Pancreas (tissue), 10 donors: ENCODE measurements at places on chromosomes 13 and 19. TPM values are rescaled to one million over a fixed set of nuclear protein-coding genes. Genes with fewer than 3 reads are reported as not detected.
A peak's percentile ranks its signal among the peaks of the same experiment; 100 is the strongest.

GRCh38 chr13:81388400-81388799 is 1047.5 kb upstream of the SPRY2 start:
- H3K27ac ChIP-seq: no peak overlapping the region
- H3K27me3 ChIP-seq: no peaks in the 10 kb centered on the region
- no peak overlapping the region for H3K4me3 ChIP-seq
- no peaks in the 10 kb centered on the region for H3K36me3 ChIP-seq

DNA sequence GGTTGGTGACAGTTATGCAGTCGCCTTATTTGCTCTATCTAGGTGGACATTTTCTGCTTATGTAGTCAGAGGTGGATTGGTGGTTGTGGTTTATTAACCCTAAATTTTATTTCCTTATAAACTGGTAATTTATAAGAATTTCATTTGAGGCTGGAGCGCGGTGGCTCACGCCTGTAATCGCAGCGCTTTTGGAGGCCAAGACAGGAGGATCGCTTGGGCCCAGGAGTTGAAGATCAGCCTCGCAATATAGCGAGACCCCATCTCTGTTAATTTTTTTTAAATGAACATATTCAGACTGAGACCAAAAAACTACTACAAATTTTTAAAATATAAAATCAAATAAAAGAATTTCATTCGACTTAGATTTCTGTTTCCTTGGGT is 810 bp downstream of the ZNF627 start:
- H3K36me3 ChIP-seq: no peaks in the 10 kb centered on the region
- H3K4me1 ChIP-seq: peaks cover 14% of the 10 kb centered on the region
- H3K4me3 ChIP-seq: peak overlapping the region; percentile 82
- no peak for DNase-seq
- peak overlapping the region; percentile 97 for H3K27ac ChIP-seq

The ZNF829 gene
- total RNA-seq: 0.65 TPM

- no peaks in the 10 kb centered on the region for H3K27me3 ChIP-seq
- peak; percentile 38 for DNase-seq
- H3K4me1 ChIP-seq: peaks cover 3% of the 10 kb centered on the region
- peak within 1 kb of the TSS; percentile 97 for H3K27ac ChIP-seq
- H3K36me3 ChIP-seq: no peaks in the 10 kb centered on the region
Observed at GRCh38 chr19:51368366-51369282, at the start of gene CLDND2. CLDND2 (minus strand) TSS chr19:51369003; CDS start chr19:51368577, 426 bp downstream.

- no peaks in the 10 kb centered on the region for H3K27me3 ChIP-seq
- no peak overlapping the region for H3K4me3 ChIP-seq
- no peaks in the 10 kb centered on the region for H3K4me1 ChIP-seq
- no peak for DNase-seq
- no peak overlapping the region for H3K27ac ChIP-seq
Observed at GRCh38 chr13:29676941-29677452, 81.5 kb upstream of the SLC7A1 start.

- DNase-seq: no peak
- H3K27ac ChIP-seq: no peak overlapping the region
- H3K4me1 ChIP-seq: no peaks in the 10 kb centered on the region
- H3K36me3 ChIP-seq: no peaks in the 10 kb centered on the region
- H3K27me3 ChIP-seq: no peaks in the 10 kb centered on the region
Observed at GRCh38 chr13:30995331-30995730, 62.9 kb downstream of the TEX26 start.

The DDA1 gene
- 6.1 TPM for total RNA-seq

- no peak overlapping the region for H3K4me3 ChIP-seq
- no peak overlapping the region for H3K27ac ChIP-seq
- no peak for DNase-seq
- H3K4me1 ChIP-seq: no peaks in the 10 kb centered on the region
Observed at GRCh38 chr13:71249011-71249410, 618.0 kb downstream of the DACH1 start.

DNA sequence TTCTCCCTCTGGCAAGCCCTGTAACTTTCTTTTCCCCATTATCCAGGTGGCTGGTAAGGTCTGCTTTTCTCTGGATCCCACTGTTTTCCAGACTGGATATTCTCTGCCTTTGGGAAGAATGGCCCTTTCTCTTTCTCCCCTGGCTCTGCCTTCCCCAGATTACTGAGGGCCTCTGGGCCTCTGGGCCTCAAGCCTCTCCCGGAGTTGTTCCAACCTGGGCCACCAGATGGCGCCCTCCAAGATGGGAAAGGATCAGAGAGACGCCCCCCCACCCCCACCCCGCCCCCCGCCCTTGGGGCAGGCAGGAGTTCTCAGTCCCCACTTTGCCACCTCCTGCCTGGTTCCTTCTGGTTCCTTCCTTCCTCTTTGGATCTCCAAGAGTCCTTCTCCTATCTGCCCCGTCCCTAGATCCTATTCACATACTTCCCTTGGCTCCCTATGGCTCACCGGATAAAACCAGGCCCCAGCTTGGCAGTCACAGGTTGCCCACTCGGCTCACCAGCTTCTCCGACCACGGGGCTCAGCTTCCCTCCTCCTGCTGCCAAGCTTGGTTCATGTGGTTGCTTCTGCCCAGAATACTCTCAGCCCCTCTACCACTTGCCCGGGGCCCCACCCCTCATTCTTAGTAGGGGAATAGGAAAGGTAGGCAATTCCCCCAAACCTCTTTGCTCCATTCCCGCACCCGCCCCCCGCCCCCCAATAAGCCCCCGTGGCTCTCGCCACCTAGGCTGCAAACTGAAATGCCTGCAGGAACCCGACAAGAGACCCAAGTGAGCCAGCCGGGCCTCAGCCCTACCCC is 13.1 kb downstream of the EPS8L1 start:
- H3K4me3 ChIP-seq: no peak overlapping the region
- H3K27ac ChIP-seq: no peak overlapping the region
- H3K4me1 ChIP-seq: no peaks in the 10 kb centered on the region
- H3K36me3 ChIP-seq: peaks cover 10% of the 10 kb centered on the region

- H3K4me1 ChIP-seq: no peaks in the 10 kb centered on the region
- H3K36me3 ChIP-seq: no peaks in the 10 kb centered on the region
- H3K4me3 ChIP-seq: no peak overlapping the region
- H3K27me3 ChIP-seq: no peaks in the 10 kb centered on the region
Observed at GRCh38 chr13:97110936-97111335, 111.2 kb upstream of the MBNL2 start.

- no peak for DNase-seq
- peak overlapping the region; percentile 53 for H3K4me3 ChIP-seq
- H3K4me1 ChIP-seq: no peaks in the 10 kb centered on the region
- no peaks in the 10 kb centered on the region for H3K36me3 ChIP-seq
Observed at GRCh38 chr19:33622809-33623511, 1.2 kb downstream of the CHST8 start.

The NLRP9 gene
- total RNA-seq: not detected

GRCh38 chr19:31119951-31120690 is 229.1 kb downstream of the TSHZ3 start:
- DNase-seq: no peak
- H3K36me3 ChIP-seq: no peaks in the 10 kb centered on the region

The CCNA1 gene
- not detected for total RNA-seq

DNA sequence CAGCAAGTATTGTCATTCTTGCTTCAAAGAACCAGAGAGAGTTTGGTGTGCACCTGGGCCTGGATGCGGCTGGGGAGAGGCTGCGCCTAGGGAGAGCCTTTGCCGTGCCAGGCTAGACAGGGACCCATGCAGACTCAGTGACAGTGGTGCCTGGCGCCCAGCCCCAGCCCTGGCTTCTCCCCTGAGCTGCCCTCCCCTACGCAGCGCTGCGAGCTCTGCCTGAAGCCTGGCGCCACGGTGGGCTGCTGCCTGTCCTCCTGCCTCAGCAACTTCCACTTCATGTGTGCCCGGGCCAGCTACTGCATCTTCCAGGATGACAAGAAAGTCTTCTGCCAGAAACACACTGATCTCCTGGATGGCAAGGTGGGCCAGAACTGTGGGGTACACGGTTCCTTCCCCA is 12.0 kb downstream of the KMT2B start:
- no peak for DNase-seq
- H3K27me3 ChIP-seq: no peaks in the 10 kb centered on the region
- H3K4me3 ChIP-seq: no peak overlapping the region
- H3K27ac ChIP-seq: no peak overlapping the region
- H3K4me1 ChIP-seq: no peaks in the 10 kb centered on the region

The FAM216B gene
- total RNA-seq: not detected

GRCh38 chr13:43111559-43112400 is 88.4 kb downstream of the DNAJC15 start:
- no peaks in the 10 kb centered on the region for H3K36me3 ChIP-seq
- no peaks in the 10 kb centered on the region for H3K27me3 ChIP-seq
- no peaks in the 10 kb centered on the region for H3K4me1 ChIP-seq
- no peak overlapping the region for H3K27ac ChIP-seq
- H3K4me3 ChIP-seq: no peak overlapping the region
